ENCODE measurements at places on chromosomes 6 and 20.

GRCh38 chr6:15522427-15522826, 140.4 kb downstream of the DTNBP1 start:
- DNase-seq, result no peak

- DNase-seq, result no peak
These were observed 203.3 kb upstream of the CST7 start for GRCh38 chr20:24745617-24746350.

- DNase-seq, result no peak
These were observed 142.2 kb upstream of the MAP3K7 start for GRCh38 chr6:90729057-90729456.

GRCh38 chr20:39752262-39752876, 790.2 kb downstream of the DHX35 start:
- no peak for DNase-seq

GRCh38 chr6:33297406-33297955, 1.3 kb downstream of the RGL2 start:
- no peak for DNase-seq

- no peak for DNase-seq
These were observed 42.9 kb upstream of the DACT2 start for GRCh38 chr6:168362276-168362990.

GRCh38 chr20:4018023-4018748, 2.8 kb upstream of the RNF24 start:
- DNase-seq, result no peak

DNA sequence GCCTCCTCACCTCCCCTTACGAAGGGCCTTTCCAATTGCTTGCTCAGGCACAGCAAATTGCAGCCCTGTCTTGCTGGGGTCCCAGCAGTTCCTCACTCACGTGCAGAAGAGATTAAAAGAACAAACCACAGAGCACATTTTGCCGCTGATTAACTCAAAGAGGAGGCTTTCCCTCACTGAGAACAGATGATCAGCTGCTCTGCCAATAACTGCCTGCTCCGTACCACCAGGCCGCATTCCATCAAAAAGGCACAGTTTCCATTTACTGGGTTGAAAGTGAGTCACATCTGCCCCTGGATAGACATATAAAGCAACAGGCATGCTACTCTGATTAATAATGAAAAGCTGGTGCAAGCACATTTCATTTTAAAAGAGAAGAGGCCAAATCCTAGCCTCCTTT, 446.8 kb downstream of the PTPRT start:
- DNase-seq, result no peak

DNA sequence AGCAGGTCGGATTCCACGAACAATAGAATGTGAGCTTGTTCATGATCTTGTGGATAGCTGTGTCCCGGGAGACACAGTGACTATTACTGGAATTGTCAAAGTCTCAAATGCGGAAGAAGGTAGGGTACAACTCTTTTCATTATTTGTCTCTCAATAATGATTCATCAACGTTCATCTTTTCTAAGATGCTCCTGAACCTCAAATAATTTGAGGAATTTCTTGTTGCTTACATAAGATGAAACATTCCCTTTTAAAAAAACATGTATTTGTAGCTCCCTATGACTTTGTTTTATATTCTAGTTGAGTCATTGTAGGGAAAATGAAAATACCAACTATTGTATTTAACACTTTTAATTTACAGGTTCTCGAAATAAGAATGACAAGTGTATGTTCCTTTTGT, 17.0 kb downstream of the MCM8 start:
- no peak for DNase-seq

DNA sequence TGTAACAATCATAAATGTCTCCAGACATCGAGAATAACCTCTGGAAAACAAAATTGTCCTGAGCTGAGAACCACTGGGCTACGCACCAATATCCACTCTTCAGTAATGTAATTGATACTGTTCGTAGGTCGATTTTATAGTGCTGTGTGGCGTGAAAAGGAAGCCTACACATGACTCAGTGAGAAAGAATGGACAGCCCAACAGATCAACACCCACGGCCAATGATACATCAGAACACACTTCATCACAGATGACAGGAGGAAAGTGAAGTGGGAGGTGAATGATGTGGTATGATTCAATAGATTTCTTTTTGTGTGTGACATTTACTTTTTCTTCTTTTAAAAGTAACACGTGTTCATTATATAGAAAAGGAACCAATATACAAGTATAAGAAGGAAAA, 93.5 kb downstream of the RPS12 start:
- no peak for DNase-seq

DNA sequence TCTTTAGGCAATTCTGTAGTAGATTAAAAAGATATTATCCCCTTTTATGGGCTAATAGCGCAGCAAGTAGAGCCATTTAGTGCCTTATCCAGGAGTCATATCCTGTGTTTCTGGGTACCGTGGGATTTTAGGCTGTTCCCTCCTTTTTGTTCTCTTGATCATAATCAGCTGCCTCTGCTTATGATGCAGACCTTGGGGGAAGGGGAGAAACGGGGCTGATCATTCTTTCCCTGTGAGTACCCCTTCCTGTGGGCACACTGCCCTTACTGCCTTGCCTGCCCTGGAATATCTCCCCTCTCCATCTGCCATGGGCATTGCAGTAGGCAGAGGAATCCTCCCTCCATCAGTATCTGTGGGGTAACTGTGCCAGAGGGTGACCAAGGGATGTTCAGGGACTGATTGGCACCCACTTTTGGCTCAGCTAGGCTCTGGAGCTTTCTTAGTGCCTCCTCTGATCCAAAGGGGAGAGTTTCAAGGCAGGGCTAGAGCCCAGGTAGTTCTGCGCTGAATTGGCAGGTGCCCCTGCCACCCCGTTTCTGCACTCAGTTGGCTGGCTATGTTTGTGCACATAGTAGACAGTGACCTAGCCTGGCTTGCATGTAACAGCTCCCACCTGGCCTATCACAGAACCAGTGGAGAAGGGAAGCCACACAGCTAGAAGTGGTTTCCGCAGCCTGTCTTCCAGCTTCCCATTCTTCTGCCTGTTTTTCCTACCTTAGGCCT, 103.3 kb downstream of the FIG4 start:
- no peak for DNase-seq

- no peak for DNase-seq
These were observed 46.9 kb downstream of the ANKRD6 start for GRCh38 chr6:89479897-89480296.

- DNase-seq, result no peak
These were observed 242.1 kb downstream of the CDC5L start for GRCh38 chr6:44629636-44630035.

GRCh38 chr20:24840121-24840713, 108.9 kb upstream of the CST7 start:
- DNase-seq, result no peak

- no peak for DNase-seq
These were observed 3.2 kb downstream of the MDFI start for GRCh38 chr6:41641352-41641925.

- no peak for DNase-seq
These were observed 37.0 kb downstream of the FOXO3 start for GRCh38 chr6:108597572-108598304.

Measured in activated naive CD8-positive, alpha-beta T cell treated with anti-CD3 and anti-CD28 coated beads for 36 hours (primary cell).